ENCODE measurements at places on chromosomes 6 and 20.

- DNase-seq: peak; percentile 31
These were observed 211.5 kb downstream of the TMEM200A start for GRCh38 chr6:130577178-130577919.

GRCh38 chr20:62446888-62447869 lies 19.8 kb upstream of the RBBP8NL start:
- DNase-seq: no peak

DNA sequence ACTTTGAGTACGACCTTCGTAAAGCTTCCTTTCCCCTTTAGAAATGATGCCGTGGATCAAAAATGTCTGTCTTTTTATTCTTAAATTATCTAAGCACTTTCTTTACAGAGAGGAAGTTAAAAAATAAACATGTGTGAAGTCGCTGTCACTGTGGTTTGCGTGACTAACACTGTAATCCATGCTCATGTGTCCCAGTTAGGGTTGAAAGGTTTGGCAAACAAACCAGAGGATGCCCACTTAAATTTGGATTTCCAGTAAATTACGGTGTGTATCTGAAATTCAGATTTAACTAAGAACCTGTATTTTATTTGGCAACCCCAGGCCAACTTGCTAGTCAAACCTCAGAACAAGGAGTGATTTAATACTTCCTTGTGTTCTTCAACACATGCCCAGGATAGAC lies 21.1 kb downstream of the HLA-DRB1 start:
- no peak for DNase-seq

- DNase-seq: no peak
These were observed 3.3 kb downstream of the MGME1 start for GRCh38 chr20:17972121-17972520.

DNA sequence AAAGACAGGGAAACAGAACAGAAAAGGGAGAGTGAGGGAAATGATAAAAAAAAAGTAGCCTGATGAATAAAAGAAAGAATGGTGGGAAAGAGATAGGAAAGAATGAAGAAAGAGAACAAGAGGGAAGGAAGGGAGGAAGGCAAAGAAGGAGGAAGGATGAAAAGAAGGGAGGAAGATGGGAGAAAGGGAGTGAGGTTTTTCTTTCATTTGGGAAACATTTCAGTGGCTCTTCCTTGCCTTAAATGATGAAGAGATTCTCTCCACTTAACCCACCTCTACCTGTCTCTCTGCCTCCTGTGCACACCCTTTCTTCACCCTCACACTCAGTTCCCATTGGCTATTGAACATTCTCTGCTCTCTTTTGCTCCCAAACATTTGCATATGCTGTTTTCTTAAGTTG lies 222.1 kb upstream of the DEFB112 start:
- DNase-seq: no peak

- DNase-seq: no peak
These were observed 132.1 kb downstream of the ZDHHC14 start for GRCh38 chr6:157513004-157513603.

Measured in activated CD4-positive, alpha-beta T cell treated with anti-CD3 and anti-CD28 coated beads, Interleukin-10, Interleukin-2, amounts not matched to agents 100 ng/mL and 50 ng/mL, durations not matched to agents 16 hours and 8 hours (primary cell).